ENCODE measurements at places on chromosomes 7 and 10.

GRCh38 chr7:155649588-155649987, 5.1 kb downstream of the RBM33 start:
- no peak for DNase-seq

DNA sequence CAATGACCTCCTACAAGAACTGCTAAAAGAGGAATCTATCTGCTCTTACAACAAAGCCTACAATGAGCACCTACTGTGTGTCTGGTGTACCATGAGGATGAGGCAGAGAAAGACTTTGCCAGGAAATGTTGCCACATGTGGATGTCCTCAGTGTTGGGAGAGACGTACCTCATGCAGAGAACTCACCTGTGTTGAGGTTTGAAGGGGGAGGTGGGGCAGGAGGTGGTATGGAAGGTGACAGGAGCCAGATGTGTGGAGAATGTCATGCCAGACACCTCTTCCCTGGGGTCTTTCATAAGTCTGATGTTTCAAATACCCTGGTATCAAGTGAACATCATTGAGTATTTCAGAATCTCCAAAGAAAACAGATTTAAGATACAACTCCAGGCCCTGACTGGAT, 220.1 kb upstream of the RNF32 start:
- no peak for DNase-seq

- DNase-seq = no peak
These were observed 61.9 kb downstream of the SH3PXD2A start for GRCh38 chr10:103793429-103793828.

DNA sequence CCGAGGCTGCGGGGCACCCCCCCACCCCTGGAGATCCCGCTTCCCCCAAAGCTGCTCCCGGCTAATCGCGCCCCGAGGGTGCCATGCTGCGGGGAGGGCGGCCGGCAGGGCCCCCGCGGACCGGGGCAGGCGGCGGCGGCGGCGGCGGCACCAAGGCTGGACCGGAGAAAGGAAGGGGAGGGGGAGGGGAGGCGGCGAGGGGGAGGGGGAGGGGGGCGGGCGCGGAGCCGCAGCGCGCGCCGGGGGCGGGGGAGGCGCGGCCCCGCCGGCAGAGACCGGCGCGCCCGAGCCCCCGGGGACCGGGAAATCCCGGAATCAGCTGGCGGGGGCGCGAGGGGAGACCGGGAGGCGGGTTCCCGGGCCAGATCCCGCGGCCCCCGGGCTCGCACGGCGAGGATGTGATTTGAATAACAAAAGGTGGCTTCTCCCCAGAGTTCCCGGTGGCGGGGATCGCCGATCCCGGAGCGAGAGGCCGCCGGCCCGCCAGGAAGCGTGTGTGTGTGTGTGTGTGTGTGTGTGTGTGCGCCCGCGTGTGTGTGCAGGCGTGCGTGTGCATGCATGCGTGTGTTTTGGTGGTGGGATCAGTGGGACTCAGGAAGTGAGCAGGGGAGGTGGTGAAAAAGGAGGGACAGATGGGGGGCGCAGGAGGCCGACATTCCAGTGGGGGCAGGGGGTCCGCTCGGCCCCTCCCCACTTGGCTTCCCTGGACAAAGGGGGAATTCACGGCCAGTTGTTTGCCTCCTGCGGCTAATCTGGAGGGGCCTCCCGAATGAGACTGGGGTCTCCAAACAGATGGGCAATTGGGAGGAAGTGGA, 99.5 kb downstream of the HIP1 start:
- DNase-seq = peak; percentile 13

- DNase-seq = no peak
These were observed 27.0 kb downstream of the PDGFA start for GRCh38 chr7:492714-493065.

DNA sequence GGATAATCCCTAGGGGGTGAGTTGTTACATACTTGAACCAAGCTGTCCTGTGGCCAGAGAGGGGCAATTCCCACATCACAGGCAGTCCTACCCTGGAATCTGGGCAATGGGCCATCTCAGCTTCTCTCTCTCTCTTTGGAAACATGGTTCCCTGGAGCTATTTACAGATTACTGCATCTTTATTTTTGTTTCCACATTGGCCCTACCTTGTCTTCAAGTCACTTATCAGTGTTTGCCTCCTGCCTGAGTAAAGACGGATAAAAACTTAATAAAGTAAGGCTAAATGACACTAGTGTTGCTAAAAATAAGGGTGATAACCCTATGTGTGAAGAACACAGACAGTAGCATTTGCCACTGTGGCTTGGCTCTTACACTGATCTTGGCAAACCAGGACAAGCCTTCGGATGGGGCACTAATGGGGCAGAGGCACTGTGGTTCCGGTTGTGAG, 228.2 kb downstream of the GFRA1 start:
- DNase-seq = no peak

- no peak for DNase-seq
These were observed 105.2 kb downstream of the GSAP start for GRCh38 chr7:77310982-77311381.

DNA sequence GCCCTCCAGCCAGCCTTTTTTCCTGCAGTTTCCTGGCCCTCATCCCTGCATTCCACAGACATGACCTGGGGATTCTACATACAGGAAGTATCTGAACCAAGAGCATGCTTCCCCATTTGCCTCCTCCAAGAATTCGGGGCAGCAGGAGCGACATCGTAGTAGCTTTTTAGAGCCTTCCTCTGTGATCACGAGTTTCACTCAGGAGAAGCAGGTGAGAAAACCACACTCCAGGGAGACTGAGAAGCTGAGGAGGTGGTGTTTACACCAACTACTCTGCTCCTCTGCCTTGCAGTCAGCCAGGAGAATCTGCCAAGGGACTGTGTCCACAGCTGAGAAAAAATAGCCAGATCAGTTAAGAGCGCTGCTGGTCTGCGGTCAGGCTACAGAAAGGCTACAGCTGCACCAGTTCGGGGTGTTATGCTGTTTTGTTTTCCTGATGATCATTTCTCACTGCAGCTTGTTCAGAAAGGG, 54.1 kb downstream of the HSPA12A start:
- DNase-seq = no peak

- no peak for DNase-seq
These were observed 369.6 kb downstream of the AUTS2 start for GRCh38 chr7:69967689-69968450.

DNA sequence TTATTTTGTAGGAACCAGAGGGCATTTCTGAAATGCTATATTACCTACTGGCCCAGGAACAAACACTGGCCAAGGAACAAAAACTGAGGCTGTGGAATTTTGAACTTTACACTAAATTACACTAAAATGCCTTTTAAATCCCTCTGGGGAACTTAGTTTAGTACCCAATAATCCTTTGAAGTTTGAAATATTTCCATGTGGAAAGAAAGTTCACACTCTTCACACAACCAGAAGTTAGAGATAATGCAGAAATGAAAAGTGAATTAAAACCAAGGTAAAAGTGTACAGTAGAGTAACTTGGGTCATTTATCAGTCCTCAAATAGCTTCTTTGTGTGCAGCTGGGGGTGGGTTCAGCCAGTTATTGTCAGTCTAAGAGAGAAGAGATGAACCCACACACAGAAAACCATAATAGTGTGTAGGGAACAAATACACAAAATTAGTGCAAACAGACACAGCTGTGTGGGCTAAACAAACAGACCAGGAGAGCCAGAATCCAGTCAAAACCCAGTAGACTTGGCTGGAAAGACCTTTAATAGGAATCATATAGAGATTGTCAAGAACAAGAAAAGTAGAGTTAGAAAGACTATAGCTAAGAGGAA, 46.5 kb upstream of the DGKI start:
- no peak for DNase-seq

GRCh38 chr7:33952824-33953223, 47.5 kb downstream of the BMPER start:
- no peak for DNase-seq

DNA sequence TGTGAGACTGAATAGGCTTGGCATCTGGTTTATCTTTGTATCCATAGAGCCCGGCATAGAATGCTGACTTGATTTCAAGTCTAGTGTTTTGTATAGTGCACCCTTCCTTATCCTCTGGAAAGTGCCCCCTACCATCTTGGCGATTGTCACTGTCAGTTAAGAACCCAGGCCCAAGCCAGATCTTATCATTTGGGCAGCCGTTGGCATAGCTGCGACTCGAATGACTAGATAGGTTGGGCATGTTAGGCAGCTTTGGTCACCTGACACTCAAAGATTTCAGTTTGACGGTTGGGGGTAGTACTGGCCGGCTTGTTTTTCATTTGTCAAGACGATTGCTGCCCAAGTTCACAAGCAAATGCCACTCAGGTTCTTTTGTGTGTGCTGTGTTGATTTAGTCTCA, 6.6 kb downstream of the NIPSNAP2 start:
- no peak for DNase-seq

DNA sequence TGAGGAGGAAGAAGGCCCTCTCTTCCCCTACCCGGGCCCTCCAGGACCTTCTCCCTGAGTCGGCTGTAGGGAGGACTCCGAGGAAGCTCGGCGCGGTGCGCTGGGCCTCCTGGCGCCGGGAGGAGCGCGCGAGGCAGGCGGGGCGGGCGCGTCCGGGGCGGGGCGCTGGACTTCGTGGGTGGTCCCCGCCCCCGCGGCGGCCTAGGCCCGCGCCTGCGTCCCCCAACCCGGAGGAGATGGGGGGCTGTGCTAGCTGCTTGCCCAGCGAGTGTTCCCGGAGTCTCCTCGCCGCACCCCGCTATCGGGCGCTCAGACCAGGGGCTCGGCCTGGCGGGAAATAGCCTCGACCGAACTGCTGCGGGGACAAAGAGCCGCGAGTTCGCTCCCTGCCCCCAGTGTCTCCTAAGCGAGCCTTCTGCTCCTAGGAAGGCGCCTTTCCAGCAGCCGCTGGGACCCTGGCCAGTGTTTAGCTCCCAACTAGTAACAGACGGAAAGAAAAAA, 19.2 kb upstream of the SMO start:
- peak; percentile 25 for DNase-seq

DNA sequence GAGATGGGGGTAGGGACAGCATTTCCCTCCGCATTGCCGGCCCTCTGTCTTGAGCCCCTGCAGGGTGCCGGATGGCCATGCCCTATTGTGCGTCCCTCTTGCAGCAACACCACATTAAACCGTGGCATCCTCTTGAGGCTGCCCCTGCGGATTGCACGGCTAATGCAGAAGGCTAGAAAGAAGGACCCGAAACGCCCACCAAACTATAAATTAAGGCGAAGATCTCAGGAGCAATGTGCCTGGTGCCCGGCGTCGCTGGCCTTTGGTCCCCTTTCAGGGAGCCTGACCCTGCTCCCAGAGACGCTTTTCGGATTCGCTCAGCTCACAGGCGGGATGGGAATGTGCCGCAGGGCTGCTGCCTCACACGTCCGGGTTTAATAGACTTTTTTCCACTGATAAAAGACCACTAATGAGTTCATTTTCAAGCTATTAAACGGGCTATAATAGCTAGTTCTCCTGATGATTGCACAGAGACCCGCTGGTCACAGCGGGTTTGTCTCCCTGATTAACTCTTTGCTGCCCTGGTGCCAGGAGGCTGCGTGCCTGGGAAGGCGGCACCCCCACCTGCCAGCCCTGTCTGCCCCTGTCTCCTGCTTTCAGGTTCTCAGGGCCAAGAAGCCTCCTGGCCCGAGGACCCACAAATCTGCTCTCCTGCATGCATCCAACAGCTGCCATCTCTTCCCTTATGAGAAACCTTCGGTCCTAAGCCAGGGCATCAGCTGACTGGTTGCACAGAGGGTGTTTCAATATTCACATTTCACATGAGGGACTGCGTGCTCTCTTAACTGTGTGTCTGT, 128.3 kb downstream of the ADARB2 start:
- DNase-seq = no peak

GRCh38 chr7:133755901-133756300, 371.2 kb upstream of the LRGUK start:
- no peak for DNase-seq

GRCh38 chr10:76717141-76717540, 920.5 kb downstream of the KCNMA1 start:
- DNase-seq = no peak

DNA sequence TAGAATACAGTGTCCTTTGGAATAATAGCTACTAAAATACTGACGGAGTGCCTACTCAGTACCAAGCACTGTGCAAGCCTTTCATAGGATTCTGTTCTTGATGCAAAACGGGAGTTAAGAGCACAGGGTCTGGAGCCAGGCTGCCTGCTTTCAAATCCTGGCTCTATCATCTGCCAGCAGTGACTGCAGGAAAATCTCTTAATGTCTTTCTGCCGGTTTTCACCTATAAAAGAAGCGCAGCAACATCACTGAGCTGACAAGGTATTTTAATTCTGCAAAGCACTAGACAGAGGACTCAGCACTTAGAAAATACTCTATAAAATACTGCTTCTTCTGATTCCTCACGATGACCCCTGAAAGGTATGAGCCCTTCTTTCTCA, 659 bp downstream of the FIGNL1 start:
- DNase-seq = no peak

GRCh38 chr7:44431091-44431608, 59.3 kb downstream of the NUDCD3 start:
- no peak for DNase-seq

DNA sequence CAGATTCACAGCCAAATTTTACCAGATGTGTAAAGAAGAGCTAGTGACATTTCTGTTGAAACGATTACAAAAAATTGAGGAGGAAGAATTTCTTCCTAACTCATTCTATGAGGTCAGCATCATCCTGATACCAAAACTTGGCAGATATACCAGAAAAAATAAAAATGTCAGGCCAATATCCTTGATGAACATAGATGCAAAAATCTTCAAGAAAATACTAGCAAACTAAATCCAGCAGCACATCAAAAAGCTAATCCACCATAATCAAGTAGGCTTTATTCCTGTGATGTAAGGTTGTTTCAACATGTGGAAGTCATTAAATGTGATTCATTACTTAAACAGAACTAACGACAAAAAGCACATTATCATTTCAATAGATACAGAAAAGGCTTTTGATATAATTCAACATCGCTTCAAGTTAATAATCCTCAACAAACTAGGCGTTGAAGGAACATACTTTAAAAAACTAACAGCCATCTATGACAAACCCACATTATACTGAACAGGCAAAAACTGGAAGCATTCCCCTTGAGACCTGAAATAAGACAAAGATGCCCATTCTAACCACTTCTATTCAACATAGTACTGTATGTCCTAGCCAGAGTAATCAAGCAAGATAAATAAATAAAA, 807.7 kb upstream of the ZWINT start:
- no peak for DNase-seq

DNA sequence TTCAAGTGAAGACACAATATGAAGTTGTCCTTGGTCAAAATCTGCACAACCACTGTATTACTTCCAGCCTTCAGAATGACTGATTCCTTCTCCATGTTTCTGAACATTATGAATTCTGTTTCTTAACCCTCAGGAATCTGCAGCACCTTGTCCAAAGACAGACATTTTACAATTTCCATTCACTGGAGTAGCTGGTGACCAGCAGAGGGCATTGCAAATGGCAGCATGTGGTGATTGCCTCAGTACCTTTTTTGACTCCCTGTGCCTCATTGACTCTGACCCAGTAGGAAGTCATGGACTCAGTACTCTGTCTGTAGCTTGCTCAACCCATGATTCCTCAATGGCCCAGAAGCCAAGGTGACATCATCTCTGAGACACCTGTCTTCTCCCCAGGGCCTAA, 879 bp upstream of the VPS41 start:
- DNase-seq = no peak

All from activated T-cell treated with anti-CD3 and anti-CD28 coated beads for 1 hour (primary cell).